Midbrain (tissue), 1 donor: ENCODE measurements at places on chromosomes 7 and 10.

DNA sequence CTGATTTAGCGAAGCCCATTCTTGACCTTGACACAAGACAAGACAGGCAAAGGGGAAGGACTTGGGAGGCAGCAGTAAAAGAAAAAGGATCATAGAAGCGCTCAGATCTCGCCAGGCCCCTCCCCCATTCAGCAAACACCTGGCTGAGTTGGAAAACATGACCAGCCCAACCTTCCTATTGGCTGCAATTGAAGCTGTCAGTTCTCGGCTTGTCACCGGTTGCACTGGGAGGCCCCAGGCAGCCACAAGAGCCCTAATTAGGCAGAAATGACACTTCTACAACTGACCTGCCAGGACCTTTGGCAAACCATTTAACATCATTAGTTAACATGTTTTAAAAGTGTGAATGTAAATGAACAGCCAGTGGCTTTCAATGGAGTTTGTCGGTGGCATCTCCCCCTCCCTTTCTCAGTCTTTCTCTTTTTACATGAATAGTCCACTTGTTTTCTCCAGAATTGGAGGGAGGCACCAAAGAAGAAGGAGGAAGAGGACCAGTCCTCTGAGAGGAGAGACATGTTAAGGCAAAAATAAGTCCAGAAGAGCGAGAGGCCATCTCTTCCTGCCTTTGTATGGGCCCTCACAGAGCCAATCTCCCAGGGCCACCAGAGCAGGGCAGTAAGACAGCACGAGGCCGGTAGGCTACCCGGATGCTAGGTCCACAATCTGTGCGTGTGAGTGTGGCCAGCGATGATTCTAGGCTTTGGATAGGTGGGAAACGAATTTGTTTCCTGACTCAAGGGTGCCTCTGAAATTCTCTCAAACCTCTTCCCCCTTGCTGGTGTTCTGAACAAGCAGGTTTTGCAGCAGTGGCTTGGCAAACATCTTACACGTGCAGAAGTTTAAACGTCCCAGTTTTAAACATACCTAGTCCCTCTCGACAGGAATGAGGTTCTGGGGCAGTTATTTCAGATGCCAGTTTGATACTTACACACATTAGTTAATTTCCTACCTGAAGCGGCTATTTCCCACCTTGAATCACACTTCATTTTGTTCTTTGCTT is 15.0 kb upstream of the ENO4 start:
- no peak for DNase-seq

- peak; percentile 36 for DNase-seq
Observed at GRCh38 chr7:22296916-22297315, 60.0 kb downstream of the RAPGEF5 start.

GRCh38 chr10:34049887-34050286 is 715.4 kb upstream of the NRP1 start:
- DNase-seq = no peak

GRCh38 chr10:62506371-62506770 is 132.2 kb downstream of the ZNF365 start:
- no peak for DNase-seq

- DNase-seq = no peak
Observed at GRCh38 chr7:101114492-101114891, 12.4 kb upstream of the SERPINE1 start.

DNA sequence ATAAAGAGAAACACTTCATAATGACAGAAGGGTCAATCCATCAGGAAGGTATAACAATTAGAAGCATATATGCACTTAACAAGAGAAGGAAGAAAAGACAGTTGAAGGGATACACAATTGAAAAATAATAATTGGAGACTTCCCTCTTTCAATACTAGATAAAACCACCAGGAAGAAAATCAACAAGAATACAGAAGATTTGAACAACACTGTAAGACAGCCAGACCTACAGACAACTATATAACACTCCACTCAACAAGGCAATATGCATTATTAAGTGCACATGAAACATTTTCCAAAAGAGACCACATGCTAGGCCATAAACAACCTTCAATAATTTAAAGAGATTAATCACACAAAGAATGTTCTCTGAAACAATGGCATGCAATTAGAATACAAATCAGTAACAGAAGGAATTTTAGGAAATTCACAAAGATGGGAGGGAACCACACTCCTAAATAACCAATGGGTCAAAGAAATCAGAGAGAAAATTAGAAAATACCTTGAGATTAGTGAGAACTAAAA is 35.1 kb downstream of the ZNF438 start:
- no peak for DNase-seq

DNA sequence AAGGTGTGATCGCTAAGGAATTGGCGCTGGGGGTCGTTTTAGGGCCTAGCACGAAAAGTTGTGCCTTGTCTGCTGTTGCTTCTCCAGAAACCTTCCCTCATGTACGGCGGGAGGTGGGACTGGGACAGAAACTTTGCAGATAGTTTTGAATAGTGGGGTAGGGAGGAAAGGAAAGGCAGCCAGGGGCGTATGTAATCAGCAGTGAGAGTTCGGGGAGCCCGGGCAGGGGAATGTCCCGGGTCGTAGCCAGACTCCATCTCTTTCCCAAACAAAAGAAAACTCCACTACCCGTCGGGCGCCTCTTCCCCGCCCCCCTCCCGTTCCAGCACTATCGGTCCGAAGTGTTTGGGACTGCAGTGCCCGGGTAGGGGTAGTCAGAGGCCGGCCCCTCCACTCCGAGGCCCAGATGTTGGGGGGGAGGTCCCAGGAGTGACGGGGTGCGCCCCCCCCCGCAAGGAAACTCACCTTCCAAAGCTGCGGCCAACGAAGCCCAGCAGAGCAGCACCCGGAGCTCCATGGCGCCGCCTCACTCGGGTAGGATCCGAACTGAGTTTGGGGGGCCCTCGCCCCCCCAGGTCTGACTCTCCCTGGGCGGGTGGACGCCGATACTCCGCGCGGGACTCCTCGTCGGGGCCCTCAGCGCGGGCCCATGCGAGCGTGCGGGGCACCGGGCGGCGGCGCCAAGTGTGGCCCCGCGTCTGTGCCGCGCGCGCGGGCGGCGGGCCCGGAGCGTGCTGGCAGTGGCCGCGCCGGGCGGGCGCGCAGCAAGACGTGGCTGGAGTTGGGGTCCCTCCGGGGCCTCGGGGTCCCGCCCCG is 601 bp downstream of the EPHB4 start:
- DNase-seq = no peak

- no peak for DNase-seq
Observed at GRCh38 chr10:49690698-49691356, 11.4 kb downstream of the C10orf53 start.

- peak; percentile 39 for DNase-seq
Observed at GRCh38 chr7:98281757-98282606, 496 bp downstream of the BRI3 start.

DNA sequence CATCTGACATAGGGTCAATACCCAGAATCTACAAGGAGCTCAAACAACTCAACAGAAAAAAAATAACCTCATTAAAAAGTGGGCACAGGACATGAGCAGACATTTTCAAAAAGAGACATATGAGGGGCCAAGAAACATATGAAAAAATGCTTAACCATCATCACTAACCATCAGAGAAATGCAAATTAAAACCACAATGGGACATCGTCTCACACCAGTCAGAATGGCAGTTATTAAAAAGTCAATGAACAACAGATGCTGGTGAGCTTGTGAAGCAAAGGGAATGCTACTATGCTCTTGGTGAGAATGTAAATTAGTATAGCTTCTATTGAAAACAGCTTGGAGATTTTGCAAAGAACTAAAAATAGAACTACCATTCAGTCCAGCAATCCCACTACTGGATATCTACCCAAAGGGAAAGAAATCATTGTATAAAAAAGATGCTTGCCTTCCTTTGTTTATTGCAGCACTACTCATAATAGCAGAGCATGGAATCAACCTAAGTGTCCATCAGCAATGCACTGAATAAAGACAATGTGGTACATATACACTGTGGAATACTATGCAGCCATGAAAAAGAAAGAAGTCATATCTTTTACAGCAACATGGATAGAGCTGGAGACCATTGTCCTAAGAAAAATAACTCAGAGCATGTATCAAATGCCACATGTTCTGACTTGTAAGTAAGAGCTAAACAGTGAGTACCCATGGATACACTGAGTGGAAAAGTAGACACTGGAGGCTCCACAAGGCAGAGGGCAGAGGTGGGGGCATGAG is 139.8 kb downstream of the ADARB2 start:
- DNase-seq = no peak

GRCh38 chr10:33566001-33566400 is 231.5 kb upstream of the NRP1 start:
- DNase-seq = no peak

DNA sequence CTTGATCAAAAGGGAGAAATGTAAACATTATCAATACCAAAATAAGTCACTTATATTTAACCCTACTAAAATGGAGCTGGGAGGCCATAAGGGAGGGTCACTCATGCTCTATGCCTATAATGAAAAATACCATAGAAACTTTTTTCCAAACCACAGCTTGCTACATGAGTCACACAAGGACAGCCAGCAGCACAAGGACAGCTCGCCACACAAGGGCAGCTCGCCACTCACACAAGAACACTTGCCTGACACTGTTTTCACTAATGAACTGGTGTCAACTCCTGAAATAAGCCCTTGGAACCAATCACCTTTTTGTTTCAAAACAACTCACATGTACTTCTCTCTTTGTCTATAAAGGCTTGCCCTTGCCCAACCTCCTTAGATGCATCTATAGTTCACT is 43.3 kb downstream of the FRMPD2 start:
- DNase-seq = no peak

GRCh38 chr7:41869091-41869490 is 166.2 kb upstream of the INHBA start:
- DNase-seq = no peak
